ENCODE measurements at places on chromosomes 1 and 21.
A peak's percentile ranks its signal among the peaks of the same experiment; 100 is the strongest.

- DNase-seq: peak; percentile 55
Observed at GRCh38 chr1:54463259-54464030, 57.3 kb upstream of the SSBP3 start.

GRCh38 chr1:27891196-27891889 lies 19.0 kb downstream of the THEMIS2 start:
- DNase-seq: no peak

GRCh38 chr1:2126331-2127186 lies 68.0 kb downstream of the FAAP20 start:
- DNase-seq: no peak

- no peak for DNase-seq
Observed at GRCh38 chr1:169538998-169539871, 47.0 kb downstream of the F5 start.

DNA sequence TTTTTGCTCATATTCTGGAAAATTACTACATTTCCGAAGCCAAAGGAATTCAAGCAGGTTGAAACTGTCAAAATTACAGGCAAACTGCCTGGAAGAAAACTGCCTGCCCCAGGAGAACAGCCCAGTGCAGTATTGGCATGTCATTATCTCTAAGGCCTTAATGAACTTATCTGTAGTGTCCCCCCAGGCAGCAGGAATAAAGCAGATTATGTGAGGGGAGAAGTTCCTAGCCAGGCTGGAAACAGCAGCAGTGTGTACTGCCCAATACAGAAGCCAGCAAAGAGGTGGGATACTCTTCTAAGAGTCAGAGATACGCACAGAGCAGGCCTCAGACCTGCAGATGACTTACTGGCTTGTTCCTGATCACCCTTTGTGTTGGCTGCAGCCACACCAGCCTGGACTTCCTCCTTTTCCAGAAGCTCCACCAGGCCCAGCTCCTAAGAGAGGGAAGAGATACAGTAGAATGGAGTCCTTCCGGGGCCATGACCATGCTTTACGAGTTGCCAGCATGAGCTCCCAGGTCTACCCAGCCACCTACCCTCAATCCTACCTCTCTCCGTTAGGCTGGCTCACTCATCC lies 11.7 kb downstream of the IQGAP3 start:
- DNase-seq: no peak

DNA sequence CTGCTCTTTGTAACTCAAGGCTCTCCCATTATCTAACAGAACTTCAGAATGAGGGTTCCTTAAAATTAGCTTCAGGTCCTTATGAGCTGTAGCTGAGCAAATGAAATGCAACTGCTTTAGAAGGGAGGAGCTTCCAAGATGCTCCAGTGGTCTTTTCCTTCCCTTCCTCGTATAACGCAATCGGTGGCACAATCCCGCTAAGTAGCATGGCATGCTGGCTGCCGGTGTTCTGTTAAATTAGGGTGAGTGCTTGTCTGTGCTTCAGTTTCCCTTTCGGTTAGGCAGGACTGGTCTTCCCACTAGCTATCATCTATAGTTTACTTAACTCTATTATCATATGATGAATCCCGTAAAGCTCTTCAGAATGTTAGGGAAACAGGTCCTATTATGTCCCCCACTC lies 917 bp downstream of the KIAA0040 start:
- DNase-seq: peak; percentile 76

- no peak for DNase-seq
Observed at GRCh38 chr1:157641177-157641576, 43.3 kb upstream of the FCRL4 start.

GRCh38 chr1:56222914-56223540 lies 356.3 kb downstream of the PLPP3 start:
- DNase-seq: no peak

- peak; percentile 72 for DNase-seq
Observed at GRCh38 chr1:42680921-42681683, 1.1 kb upstream of the YBX1 start.

- DNase-seq: no peak
Observed at GRCh38 chr1:232049335-232049734, 422.7 kb downstream of the DISC1 start.

DNA sequence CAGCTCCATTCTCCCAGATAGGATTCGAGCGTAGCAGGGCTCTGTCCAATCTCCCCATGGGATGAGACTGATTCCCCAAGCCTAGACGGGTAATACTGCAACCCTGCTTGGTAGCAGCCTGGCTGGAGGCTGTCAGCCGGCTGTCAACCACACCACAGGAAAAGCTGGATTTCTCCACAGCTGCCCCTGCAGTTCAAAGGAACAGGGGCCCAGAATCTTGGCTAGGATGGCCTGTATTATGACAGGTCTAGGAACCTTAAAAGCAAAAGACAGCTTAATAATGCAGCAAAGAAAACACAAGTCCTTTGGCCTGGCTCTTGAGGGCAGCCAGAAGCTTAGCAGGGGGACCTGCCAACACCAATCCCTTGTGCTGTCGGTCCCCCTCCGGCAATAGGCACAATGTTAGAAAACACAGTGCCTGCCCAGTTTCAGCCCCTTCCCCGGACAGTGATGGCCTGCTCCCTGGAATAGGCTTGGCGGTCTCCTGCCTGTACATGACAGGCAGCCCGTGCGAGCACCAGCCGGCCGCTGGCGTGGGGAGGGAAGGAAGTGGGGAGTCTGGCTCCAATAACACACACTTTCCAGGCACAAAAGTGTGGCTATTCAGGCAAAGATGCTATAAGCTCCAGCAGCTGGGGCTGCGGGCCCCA lies 90.5 kb downstream of the TRABD2B start:
- no peak for DNase-seq

DNA sequence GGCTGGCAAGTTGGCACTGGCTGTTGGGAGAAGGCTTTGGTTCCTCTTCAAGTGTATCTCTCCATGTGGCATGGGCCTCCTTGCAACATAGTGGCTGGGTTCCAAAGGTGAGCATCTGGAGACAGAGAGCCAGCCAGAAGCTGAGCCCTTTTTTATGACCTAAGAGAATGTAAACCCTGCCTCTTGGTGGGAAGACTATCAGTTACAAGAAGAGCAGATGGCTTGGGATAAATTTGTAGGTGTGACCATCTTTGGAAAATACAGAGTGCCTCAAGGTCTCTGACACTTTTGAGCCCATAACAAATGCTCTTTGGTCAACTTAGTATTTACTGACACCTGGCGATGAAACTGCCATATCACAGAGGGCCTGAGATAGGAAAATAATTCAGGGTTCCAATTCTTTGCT lies 31.4 kb upstream of the PRELP start:
- DNase-seq: no peak

DNA sequence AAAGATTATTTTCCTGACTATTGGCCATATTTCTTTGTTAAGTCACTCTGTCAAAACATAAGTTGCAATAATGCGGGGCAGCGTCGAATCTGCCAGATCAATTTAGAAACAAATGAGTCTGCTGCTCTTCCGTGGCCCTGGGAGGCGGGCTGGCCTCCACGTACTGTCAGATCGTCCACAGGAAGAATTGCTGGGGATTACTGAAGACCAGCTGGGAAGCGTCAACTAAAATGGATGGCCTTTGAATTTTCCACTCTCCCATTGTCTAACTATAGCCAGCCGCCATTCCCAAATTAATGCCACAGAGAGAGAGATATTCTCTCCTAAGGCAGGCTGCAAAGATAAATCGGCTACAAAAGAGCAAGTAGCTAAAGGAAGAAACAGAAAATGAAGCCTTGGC lies 560.2 kb downstream of the SMYD3 start:
- DNase-seq: no peak

GRCh38 chr1:62725255-62725654 lies 37.1 kb upstream of the DOCK7 start:
- DNase-seq: peak; percentile 62

DNA sequence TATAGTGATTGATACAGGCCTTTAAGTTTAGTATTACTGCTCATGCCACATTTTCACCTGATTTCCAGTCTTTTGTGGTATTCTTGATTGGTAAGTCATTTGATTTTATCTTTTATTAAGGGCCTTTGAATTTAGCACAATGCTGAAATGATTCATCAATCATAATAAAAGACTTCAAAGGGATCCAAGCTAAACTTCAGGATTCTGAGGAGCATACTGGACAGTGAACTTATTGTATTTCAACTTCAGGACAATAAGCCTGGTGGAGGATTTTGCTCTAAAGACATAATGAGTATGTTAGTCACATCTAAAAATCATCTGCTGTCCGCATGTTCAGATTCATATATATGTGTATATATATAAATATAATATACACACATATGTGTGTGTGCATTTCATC lies 233.3 kb downstream of the SETD4 start:
- no peak for DNase-seq

GRCh38 chr1:247646867-247647266 lies 32.7 kb downstream of the OR13G1 start:
- peak; percentile 48 for DNase-seq

GRCh38 chr1:24179251-24179840 lies 7.7 kb downstream of the IFNLR1 start:
- no peak for DNase-seq

DNA sequence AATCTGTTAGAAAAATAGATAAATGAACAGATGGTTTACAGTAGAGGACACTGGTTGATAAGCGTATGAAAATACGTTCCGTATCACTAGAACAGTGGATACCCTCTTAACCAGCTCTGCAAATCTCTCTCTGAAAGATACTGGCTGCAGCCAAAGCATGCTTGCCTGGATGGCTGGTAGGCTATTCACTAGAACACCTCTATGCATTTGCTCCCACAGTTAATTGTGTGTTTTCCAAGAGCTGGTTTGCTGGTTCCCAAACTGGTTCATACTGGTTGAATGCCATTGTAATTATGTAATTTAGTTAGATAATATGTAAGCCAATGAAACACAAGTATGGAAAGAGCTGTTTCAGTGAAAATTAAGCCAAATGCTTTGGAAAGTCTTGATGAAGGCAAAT lies 126.6 kb downstream of the C1orf21 start:
- no peak for DNase-seq

DNA sequence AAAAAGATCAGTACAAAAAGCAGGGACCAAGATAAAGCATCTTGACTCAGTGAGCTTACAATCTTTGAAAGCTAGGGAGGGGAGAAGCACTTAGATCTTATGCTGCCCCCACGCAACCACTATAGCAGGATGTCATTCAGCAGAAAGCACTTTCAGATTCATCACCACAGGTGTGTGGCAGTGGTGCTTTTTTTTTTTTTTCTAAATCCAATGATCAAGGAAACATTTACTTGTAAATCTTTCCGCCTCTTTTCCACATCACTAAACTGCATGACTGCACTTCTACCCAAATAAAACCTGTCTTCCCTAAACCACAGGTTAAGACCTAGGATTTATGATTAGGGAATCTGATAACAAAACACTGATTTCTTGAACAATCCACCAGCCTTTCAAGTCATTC lies 154.8 kb downstream of the SLC45A1 start:
- no peak for DNase-seq

GRCh38 chr1:19728413-19729145 lies 63.9 kb downstream of the HTR6 start:
- DNase-seq: no peak

DNA sequence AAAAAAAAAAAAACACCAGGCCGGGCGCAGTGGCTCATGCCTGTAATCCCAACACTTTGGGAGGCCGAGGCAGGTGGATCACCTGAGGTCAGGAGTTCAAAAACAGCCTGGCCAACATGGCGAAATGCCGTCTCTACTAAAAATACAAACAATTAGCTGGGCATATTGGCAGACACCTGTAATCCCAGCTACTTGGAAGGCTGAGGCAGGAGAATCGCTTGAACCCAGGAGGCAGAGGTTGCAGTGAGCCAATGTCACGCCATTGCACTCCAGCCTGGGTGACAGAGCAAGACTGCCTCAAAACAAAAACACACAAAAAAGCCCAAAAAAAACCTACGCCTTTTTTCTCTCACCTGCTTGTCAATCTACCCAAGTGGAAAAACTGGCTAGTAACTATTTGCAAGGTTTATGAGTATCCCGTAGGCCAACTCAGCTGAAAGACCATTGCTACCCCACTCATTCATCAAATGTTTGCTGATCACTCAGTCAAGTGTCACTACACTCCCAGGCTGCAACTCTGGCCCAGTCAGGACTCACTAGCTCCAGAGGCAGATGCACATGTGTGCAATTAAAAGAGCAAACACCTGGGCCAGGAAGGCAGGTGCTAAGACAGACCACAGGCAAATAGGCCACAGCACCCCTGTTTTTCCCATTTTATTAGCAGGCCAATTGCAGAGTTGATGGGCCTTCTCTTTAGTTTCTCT lies 2.0 kb downstream of the CSRP1 start:
- no peak for DNase-seq

DNA sequence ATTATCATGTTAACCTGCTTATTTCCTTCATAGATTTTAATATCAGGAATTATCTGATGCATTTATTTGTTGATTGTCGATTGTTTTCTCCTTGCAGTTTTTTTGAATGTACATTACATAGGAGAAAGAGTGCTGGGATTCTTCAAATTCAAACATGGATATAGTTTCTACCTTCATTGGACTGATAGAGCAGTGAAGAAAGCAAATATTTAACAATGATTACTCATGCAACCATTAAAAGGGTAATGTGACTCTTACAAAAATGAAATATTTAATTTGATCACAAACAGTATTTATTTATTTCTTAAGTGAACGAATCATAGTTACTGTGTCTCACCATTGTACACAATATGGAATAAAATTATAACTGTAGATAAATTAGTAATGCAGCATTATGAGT lies 350.9 kb downstream of the BRINP3 start:
- no peak for DNase-seq

DNA sequence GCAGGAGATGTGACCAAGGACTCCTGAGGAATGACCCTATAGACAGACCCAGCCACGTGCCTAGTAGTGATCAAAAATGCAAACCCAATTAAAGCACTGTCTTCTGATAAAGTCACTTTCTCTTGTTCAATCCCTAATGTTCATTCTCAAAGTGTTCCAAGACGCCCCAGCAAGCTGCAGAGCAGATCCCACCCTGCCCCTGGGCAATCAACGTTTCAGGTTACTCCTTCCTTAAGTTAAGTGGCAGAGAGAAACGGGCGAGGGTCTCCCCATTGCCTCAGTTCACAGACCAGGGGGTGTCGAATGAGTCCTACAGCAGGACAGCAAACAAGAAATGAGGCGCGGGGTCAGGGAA lies 699 bp upstream of the RGS2 start:
- peak; percentile 64 for DNase-seq

DNA sequence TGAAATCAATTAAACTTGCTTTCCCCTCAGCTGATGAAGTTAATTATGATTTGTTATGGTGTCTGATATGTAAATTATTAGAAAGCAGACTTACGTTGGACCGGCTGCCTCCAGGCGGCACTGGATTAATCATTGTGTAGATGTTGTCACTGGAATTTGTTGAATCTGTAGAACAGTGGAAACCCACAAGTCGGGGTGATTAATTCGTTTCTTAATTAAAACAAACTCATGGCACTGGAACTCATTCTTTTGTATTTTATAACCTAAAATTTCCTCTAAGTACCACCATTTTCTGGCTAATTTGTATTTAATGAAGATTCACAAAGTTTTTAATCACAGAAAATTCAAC lies 39.0 kb downstream of the MRPL37 start:
- DNase-seq: no peak

GRCh38 chr1:26537951-26538352 lies 8.4 kb downstream of the RPS6KA1 start:
- DNase-seq: peak; percentile 63

Measured in OCI-M1 (cell line).